Stimulated activated naive B cell treated with anti-CD40 and anti-IgM and Interleukin-4, amounts not matched to agents 10 μg/mL and 1 μg/mL and 100 μg/mL, for 72 hours (primary cell): ENCODE measurements at places on chromosomes 11 and 22.

- peaks cover 5% of the 10 kb centered on the region for H3K4me1 ChIP-seq
- DNase-seq = no peak
- H3K4me3 ChIP-seq = no peak overlapping the region
These were observed 2.1 kb downstream of the GRIK4 start for GRCh38 chr11:120513436-120514315.

- peaks cover 3% of the 10 kb centered on the region for H3K36me3 ChIP-seq
- peaks cover 4% of the 10 kb centered on the region for H3K4me1 ChIP-seq
- H3K27ac ChIP-seq = no peak overlapping the region
- H3K27me3 ChIP-seq = peaks cover 9% of the 10 kb centered on the region
- H3K4me3 ChIP-seq = no peak overlapping the region
These were observed 183.1 kb upstream of the POU2AF2 start for GRCh38 chr11:111062420-111062819.

GRCh38 chr22:50311606-50312351 is 4.3 kb upstream of the PLXNB2 start:
- H3K4me3 ChIP-seq = no peak overlapping the region
- DNase-seq = no peak
- H3K27ac ChIP-seq = no peak overlapping the region
- peaks cover 6% of the 10 kb centered on the region for H3K27me3 ChIP-seq

DNA sequence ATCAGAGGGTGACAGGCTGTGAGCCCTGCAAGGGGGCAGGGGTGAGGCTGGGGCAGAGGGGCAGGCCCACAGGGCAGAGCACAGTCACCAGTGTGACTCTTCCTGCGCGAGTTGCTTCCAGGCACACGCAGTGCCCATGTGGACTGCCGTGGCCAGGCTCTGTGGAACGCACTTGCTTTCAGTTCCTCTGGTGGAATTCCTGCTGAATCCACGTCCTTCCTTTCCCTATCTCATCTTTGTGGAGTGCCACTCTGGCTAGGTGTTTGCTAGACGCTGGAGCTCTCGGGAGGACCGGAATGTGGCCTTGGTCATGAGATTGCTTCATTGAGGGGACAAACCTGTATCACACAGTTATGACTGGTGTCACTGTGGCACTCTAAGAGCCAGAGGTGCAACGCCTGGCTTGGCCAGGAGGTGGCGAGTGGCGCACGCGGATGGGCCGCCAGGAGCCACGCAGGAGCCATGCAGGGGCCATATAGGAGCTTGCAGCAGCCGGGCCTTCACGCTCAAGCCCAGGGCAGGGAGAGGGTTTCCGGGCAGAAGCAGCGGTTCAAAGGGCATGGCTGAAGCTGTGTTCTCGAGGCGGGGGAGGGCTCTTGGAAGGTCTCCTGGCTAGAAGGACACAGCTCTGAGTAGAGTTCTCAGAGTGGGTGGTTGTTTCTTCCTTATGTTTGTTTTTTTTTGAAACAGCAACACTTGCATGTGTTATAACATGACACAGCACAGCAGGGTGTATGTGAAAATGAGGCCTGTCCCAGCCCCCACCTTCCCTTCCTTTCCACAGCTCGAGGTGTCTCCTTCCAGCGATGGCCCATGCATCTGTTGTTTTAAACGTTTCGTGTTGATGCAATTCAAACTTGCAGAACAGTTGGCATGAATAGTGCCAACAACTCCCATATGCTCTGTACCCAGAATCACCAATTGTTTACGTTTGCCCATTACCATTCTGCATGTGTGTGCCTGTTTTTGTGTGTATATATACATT is 36.2 kb downstream of the TBC1D22A start:
- no peak overlapping the region for H3K4me3 ChIP-seq
- peak; percentile 51 for DNase-seq
- H3K36me3 ChIP-seq = peaks cover 64% of the 10 kb centered on the region
- peak overlapping the region; percentile 75 for H3K27ac ChIP-seq
- no peaks in the 10 kb centered on the region for H3K27me3 ChIP-seq
- H3K4me1 ChIP-seq = peaks cover 37% of the 10 kb centered on the region

- H3K27me3 ChIP-seq = no peaks in the 10 kb centered on the region
- H3K4me1 ChIP-seq = peaks cover 42% of the 10 kb centered on the region
- DNase-seq = no peak
- no peak overlapping the region for H3K4me3 ChIP-seq
- peaks cover 7% of the 10 kb centered on the region for H3K36me3 ChIP-seq
- H3K27ac ChIP-seq = peak overlapping the region; percentile 74
These were observed 138.2 kb upstream of the MTMR2 start for GRCh38 chr11:96062134-96062533.

DNA sequence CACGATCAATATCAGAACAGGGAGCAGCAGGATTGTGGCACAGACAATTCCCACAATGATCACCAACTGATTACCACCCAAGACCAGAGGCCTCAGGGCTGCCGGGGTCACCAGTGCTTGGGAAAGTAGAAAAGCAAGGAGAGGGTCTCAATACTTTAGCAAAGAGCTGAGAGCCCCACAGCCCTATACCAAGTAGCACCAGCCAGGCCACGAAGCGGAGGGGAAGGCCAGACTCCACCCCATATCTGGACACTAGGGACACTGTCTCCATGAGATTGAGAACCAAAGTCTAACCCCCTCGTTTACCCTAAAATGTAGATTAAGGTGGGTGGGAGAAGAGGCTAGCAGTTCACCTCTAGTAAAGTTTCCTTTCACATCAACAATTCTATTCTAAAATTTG is 24.1 kb upstream of the SCN2B start:
- DNase-seq = peak; percentile 39
- no peaks in the 10 kb centered on the region for H3K27me3 ChIP-seq
- peaks cover 11% of the 10 kb centered on the region for H3K4me1 ChIP-seq
- H3K36me3 ChIP-seq = peaks cover 34% of the 10 kb centered on the region

GRCh38 chr11:2775083-2775625 is 75.4 kb upstream of the KCNQ1OT1 start:
- no peak overlapping the region for H3K27ac ChIP-seq
- H3K27me3 ChIP-seq = peaks cover 10% of the 10 kb centered on the region
- no peak overlapping the region for H3K4me3 ChIP-seq
- H3K36me3 ChIP-seq = peaks cover 9% of the 10 kb centered on the region

- H3K4me1 ChIP-seq = peaks cover 27% of the 10 kb centered on the region
- H3K27me3 ChIP-seq = no peaks in the 10 kb centered on the region
- H3K36me3 ChIP-seq = peaks cover 5% of the 10 kb centered on the region
- H3K4me3 ChIP-seq = no peak overlapping the region
These were observed 12.9 kb downstream of the KIAA0930 start for GRCh38 chr22:45227645-45228400.

GRCh38 chr11:111455291-111456085 is 56.7 kb downstream of the BTG4 start:
- H3K27ac ChIP-seq = no peak overlapping the region
- no peaks in the 10 kb centered on the region for H3K36me3 ChIP-seq
- H3K4me3 ChIP-seq = no peak overlapping the region

DNA sequence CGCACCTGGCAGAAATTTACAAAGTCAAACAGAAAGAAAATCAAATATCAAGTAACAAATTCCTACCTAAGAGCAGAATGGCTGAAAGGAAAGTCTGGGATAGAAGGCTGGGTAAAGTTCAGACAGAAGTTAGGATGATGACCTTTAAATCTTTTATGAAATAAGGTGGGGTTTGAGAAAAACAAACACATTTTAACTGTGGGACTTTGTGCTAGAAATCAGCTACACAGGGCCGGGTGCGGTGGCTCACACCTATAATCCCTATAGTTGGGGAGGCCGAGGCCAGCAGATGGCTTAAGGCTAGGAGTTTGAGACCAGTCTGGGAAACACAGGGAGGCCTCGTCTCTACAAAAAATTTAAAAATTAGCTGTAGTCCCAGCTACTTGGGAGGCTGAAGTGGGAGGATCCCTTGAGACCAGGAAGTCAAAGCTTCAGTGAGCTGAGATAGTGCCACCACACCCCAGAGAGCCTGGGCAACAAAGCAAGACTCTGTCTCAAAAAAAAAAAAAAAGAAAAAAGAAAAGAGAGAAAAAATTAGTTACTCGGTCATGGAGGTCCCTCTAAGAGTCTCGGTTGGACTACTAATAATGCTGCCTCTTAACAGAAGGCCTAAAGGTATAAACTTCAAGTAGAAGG is 119.7 kb upstream of the BID start:
- peaks cover 65% of the 10 kb centered on the region for H3K36me3 ChIP-seq
- H3K27ac ChIP-seq = peak overlapping the region; percentile 59
- no peaks in the 10 kb centered on the region for H3K27me3 ChIP-seq
- no peak overlapping the region for H3K4me3 ChIP-seq
- peaks cover 11% of the 10 kb centered on the region for H3K4me1 ChIP-seq
- no peak for DNase-seq

- peaks cover 3% of the 10 kb centered on the region for H3K4me1 ChIP-seq
- H3K27me3 ChIP-seq = peaks cover 27% of the 10 kb centered on the region
- DNase-seq = no peak
- no peak overlapping the region for H3K27ac ChIP-seq
- H3K36me3 ChIP-seq = no peaks in the 10 kb centered on the region
These were observed 70.9 kb downstream of the SCUBE1 start for GRCh38 chr22:43272301-43272700.

GRCh38 chr11:35337914-35338305 is 81.4 kb downstream of the SLC1A2 start:
- H3K27ac ChIP-seq = no peak overlapping the region
- H3K27me3 ChIP-seq = no peaks in the 10 kb centered on the region
- DNase-seq = no peak
- peaks cover 2% of the 10 kb centered on the region for H3K36me3 ChIP-seq
- peaks cover 16% of the 10 kb centered on the region for H3K4me1 ChIP-seq
- H3K4me3 ChIP-seq = no peak overlapping the region

GRCh38 chr11:109911488-109911887 is 181.7 kb upstream of the ZC3H12C start:
- DNase-seq = no peak
- H3K4me1 ChIP-seq = no peaks in the 10 kb centered on the region
- H3K27me3 ChIP-seq = peaks cover 22% of the 10 kb centered on the region
- no peaks in the 10 kb centered on the region for H3K36me3 ChIP-seq

- DNase-seq = no peak
- no peak overlapping the region for H3K4me3 ChIP-seq
- no peaks in the 10 kb centered on the region for H3K4me1 ChIP-seq
- peaks cover 37% of the 10 kb centered on the region for H3K27me3 ChIP-seq
- H3K36me3 ChIP-seq = no peaks in the 10 kb centered on the region
These were observed 25.7 kb downstream of the FEZ1 start for GRCh38 chr11:125470355-125470754.

DNA sequence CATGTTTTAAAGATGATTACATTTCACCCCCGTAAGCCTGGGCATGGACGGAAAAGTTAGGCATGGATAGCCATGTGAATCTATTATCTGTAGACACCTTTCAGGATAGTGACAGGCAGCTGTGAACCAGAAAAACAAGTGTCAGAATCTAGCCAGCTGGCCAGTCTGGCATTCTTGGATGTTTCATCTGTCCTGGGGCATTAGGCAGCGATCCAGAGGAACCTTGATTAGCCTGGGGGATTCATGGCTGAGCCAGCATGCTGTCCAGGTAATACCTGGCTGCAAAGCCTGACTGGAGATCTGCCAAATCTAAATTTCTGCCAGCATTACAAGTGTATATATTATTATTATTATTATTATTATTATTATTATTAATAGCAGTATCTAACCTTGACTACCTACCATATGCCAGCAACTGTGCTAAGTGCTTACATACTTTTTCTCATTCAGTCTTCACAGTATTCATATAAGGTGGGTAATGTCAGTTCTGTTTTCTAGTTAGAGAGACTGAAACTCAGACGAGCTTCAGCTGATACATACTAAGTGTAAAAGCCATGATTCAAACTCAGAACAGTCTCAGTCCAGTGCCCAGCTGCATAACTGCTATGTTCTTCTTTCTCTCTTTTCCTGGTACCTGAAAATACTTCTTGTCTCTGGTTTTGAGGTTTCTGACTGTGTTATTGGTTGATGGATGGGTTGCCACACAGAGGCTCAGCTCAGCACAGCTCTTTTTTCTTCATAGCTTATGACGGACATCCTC is 12.8 kb downstream of the BMAL1 start:
- H3K27me3 ChIP-seq = no peaks in the 10 kb centered on the region
- peaks cover 44% of the 10 kb centered on the region for H3K4me1 ChIP-seq
- no peak overlapping the region for H3K4me3 ChIP-seq
- no peak overlapping the region for H3K27ac ChIP-seq

DNA sequence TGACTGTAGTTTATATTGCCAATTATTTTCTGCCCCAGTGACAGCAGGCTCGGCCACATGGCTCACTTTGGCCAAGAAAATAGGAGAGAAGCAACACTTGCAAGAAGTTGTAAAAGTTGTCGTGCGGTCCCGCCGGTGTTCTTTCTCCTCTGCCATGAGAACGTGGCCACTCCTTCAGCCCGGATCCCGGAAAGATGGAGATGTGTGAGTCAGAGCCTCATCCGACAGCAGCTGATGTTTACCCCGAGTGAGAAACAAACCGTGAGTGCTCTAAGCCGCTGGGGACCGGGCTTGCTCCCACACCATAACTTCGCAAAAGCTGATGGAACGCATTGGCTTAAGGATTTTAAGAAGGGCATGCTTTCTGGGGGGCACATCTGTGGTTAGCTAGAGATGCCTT is 157.0 kb downstream of the CACNA1I start:
- H3K4me1 ChIP-seq = peaks cover 2% of the 10 kb centered on the region
- DNase-seq = no peak
- H3K27ac ChIP-seq = no peak overlapping the region
- no peak overlapping the region for H3K4me3 ChIP-seq

DNA sequence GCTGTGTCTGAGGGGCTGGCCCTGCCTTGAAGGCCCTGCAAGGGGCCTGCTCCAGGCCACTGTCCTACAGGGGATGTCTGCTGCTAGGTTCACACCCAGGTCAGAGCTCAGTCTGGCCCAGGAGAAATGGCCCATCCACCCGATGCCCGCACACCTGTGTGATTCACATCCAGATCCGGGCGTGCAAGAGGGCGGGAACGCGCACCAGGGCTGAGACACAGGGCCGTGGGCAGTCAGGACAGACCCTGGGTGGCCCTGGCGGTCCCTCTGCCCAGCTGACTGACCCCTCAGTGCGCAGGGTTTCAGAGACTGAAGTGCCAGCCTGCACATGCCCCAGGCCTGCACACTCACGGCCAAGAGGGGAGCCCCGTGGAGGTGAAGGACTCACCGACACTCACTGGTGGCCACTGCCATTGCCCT is 7.4 kb downstream of the TOLLIP start:
- H3K27me3 ChIP-seq = no peaks in the 10 kb centered on the region
- peak overlapping the region; percentile 42 for H3K27ac ChIP-seq
- peaks cover 56% of the 10 kb centered on the region for H3K4me1 ChIP-seq

- H3K36me3 ChIP-seq = no peaks in the 10 kb centered on the region
- peaks cover 50% of the 10 kb centered on the region for H3K27me3 ChIP-seq
- peaks cover 25% of the 10 kb centered on the region for H3K4me1 ChIP-seq
- DNase-seq = no peak
- peak overlapping the region; percentile 16 for H3K27ac ChIP-seq
- H3K4me3 ChIP-seq = no peak overlapping the region
These were observed 52.5 kb upstream of the CLDN5 start for GRCh38 chr22:19576460-19577421.

DNA sequence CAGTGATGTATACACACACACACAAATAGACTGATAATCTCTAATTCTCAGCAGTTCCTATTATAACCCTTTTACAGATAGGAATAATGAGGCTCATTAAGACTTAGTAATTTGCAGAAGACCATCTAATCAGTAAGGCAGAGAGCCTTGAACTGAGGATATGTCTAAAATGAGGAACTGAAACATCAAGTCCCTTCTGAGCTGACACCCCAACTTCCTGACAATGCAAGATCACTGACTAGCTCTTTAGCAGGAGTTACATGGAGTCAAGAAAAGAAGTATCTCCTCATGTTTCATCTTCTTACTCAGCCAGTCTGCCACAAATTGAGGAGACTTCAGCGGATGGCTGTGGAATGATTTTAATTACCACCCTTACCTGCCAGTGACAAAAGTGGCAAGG is 193.0 kb downstream of the MSANTD4 start:
- no peak overlapping the region for H3K4me3 ChIP-seq
- no peaks in the 10 kb centered on the region for H3K36me3 ChIP-seq

GRCh38 chr22:45911601-45912271 is 65.2 kb downstream of the WNT7B start:
- peaks cover 39% of the 10 kb centered on the region for H3K27me3 ChIP-seq
- peaks cover 6% of the 10 kb centered on the region for H3K4me1 ChIP-seq
- H3K27ac ChIP-seq = no peak overlapping the region
- no peak for DNase-seq
